ENCODE measurements at places on chromosomes 2 and 18.

DNA sequence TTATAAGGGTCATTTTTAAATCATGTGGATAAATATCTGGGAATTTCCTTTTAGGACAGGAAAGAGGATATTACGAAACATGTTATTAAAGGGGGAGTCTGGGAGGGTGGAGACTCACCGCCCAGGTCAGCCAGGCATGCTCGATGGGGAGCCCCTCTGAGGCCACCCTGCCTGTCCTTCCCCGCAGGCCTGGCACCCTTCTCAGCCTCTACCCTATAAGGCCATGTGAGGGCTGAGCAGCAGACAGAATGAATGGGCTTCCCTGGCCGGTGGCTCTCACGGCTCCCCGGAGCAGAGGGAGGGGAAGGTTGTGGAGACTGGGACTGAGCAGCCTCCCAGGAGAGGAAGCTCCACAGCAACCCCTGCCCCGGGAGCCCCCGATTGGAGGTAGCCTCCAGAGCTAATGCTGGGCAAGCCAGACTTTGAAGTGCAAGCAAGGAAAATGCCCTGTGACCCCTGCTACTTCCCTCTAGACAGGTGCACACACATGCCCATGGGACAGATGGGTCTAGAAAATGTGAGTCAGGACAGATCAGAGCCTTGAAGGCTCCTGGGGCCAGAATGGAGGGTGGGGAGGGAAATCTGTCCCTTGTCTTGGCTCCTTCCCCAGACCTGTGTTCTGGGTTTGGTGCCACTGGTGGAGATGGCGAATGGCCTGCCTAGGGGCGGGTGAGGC lies 13.2 kb upstream of the ARMC9 start:
- no peak for DNase-seq

DNA sequence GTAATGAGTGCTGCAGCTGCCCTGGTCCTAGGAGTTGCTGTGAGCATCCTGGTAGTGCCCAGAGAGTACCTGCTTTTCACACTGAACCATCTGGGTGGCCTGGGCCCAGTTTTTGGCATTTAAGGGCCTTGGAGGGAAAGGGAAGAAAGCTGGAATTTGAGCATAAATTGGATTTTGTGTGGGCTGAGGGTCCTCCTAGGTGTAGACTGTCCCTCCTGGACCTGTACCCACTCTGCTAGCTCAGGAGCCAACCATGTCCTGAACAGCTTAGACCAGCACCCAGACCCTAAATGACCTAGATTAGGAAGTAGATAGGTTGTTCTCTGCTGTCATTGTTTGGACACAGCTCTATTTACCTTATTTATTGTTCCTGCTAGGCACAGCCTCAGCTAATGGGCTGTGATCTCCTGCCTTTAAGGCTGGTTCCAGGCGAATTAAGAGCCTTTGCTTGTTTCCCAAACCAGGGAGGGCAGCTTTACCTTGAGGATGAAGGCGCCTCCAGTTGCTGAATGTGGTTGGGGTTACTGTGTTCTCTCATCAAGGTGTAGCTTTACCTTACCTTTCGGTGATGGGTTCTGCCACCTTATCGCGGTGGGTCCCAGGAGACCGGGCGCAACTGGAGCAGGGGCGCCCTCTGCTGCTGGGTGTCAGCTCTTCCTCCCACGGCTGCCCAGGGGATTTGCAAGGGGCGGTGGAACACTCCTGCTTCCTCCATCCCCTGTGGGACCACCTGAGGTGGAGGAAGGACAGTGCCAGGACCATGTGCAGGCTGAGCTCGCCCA lies 34.4 kb downstream of the ITGA6 start:
- no peak for DNase-seq

GRCh38 chr2:176468457-176469113 lies 199.3 kb downstream of the MTX2 start:
- DNase-seq = no peak

- no peak for DNase-seq
These were observed 13.0 kb downstream of the SDC1 start for GRCh38 chr2:20211860-20212458.

GRCh38 chr18:26057344-26057773 lies 33.1 kb downstream of the SS18 start:
- DNase-seq = no peak

- DNase-seq = no peak
These were observed 309.5 kb downstream of the ALK start for GRCh38 chr2:29611850-29612249.

DNA sequence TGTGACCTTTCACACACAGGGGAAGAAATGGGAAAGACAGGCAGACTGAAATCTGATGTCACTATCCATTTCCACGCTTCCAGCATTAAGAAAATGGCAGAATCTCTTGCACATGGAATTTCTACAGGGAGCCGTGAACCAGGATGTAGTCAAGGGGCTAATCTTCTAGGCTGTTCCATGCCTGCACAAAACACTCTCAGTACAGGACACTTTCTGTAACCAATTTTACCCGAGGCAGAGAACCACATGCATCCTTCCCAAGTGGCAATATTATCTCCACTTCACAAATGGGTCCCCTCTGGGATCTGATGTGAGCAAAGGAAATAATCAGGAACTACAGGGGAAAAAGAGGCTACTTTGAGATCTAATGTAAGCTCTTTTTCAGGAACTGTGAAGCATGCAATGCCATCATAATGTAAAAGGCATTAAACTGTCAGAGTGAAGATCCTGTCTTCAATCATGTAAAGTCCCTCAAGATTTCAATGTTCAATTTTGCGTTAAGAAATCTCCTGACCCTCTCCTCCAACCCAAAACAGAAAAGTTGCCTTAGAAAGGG lies 236.9 kb downstream of the RBM43 start:
- no peak for DNase-seq

DNA sequence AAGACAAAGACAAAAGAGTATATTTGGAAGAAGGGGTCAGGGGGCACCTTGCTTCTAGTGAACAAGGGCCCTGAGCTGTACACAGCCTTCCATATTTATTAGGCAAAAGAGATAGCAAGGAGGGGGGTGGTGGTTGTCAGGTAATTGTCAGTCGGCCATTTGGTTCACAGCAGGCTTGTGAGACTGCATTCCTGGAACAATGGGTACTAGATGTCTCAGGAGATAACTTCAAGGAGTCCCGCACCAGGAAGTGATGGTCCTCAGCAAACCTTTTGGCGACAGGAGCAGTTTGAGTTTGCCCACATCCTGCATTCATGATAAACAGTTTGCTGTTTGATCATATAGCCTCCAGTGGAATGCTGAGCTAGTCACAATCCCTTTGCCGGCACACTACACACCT lies 376.4 kb upstream of the RAB12 start:
- no peak for DNase-seq

GRCh38 chr2:107411267-107411666 lies 415.4 kb upstream of the RGPD4 start:
- no peak for DNase-seq

- DNase-seq = no peak
These were observed 481.7 kb downstream of the TGIF1 start for GRCh38 chr18:3931542-3932112.

DNA sequence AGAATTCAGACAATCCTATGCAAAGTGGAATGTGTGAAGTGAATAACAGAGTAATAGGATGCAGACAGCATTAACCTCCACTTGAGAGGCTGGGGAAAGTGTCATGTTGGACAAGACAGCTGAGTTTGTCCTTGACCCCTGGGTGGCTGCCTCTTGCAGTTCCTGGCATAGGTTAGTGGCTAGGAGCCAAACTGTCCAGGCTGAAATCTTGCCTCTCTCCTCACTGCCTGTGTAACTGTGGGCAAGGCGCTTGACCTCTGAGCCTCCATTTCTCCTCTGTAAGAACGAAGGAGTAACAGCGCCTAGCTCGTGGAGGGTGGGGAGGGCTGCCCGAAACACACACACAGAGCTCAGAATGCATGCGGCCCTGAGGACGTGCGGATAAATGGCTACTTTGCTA lies 34.8 kb upstream of the LDLRAD4 start:
- DNase-seq = no peak

DNA sequence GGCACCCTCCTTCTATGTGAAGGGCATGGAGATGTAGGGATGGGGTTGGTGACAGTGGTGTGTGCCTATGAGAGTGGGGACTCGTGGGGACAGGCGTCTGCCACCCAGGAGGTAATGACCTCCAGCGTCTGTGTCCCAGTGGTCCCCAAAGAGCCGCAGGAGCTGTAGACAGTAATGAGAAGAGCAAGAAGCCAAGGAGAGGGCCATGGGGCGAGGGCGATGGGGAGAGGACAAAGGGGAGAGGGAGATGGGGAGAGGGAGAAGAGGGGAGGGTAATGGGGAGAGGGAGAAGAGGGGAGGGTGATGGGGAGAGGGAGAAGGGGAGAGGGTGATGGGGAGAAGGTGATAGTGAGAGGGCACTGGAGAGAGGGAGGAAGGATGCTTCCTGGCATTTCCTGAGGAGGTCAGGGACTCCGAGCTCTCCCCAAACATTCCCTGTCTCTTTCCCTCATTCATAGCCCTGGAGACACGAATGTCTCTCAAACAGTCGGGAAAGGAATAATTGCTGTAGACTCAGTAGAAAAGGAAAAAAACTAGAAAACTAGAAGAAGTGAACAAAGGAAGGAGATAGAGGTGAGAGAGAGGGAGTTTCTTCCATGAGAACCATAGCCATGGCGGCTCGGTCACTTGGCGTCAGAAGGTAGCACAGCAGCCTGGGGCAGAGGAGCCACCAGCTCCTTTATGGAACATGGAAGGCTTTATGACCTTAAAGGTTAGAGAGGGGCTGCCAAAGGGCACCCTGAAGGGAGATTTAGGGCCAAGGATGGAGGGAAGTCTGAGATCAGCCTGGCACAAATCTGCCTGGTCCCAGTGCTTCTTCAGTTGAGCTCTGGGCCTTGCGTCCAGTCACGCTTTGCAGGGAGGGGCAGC lies 39.5 kb downstream of the PSD4 start:
- DNase-seq = no peak

- DNase-seq = no peak
These were observed 55.5 kb upstream of the RAB6D start for GRCh38 chr2:131419441-131419840.

- DNase-seq = no peak
These were observed 251.3 kb downstream of the RPIA start for GRCh38 chr2:88942798-88943197.

DNA sequence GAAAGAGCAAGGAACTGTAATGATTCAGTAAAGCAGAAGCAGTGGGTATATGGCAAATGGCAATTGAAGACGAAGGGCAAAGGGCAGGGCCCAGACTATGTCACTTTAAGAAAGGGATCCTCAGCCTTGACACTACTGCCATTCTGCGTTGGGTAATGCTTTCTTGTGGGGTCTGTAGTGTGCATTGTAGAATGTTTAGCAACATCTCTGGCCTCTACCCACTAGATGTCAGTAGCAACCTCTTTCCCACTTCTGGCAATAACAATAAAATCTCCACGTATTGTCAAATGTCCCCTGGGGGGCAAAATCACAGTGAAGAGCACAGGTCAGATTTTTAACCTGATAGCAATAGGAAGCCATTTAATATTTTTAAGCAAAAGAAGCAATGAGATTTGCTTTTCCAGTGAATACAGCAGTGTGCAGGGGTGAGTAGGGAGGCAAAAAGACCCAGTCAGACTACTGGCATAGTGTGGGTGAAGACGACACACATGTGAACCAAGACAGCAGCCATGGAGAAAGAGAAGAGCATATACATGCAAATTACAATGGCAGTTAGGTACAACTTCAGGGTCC lies 209.5 kb downstream of the DYM start:
- DNase-seq = no peak

DNA sequence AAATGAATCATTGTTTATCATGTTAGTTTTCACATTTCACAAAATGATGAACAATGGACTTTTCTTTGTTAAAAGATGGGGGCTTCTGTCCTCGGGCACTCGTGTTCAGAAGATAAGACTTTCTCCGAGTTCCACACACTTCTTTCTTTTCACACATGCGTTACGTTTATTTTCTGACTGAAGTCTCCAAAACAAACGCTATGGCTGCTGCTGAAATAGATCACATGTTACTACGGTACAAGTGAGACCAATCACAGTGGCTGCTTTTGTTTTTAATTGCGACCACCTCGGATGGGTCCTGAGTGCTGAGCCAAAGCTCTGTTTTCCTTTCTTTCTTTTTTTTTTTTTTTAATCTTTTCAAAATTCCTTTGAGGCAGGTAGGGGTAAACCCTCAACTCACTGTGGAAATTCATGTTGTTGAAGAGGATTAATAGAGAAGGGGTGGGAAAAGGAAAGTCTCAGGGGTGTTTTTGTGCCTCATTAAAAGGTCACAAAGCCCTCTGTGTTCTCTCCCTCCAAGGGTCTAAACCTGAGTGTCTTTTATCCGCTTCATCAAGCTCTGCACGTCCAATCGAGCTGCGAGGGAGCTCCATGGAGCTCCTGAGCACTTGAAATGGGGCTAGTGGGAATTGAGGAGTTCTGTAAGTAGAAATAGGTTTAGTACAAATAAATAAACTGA lies 48.2 kb downstream of the ARL4C start:
- DNase-seq = no peak

DNA sequence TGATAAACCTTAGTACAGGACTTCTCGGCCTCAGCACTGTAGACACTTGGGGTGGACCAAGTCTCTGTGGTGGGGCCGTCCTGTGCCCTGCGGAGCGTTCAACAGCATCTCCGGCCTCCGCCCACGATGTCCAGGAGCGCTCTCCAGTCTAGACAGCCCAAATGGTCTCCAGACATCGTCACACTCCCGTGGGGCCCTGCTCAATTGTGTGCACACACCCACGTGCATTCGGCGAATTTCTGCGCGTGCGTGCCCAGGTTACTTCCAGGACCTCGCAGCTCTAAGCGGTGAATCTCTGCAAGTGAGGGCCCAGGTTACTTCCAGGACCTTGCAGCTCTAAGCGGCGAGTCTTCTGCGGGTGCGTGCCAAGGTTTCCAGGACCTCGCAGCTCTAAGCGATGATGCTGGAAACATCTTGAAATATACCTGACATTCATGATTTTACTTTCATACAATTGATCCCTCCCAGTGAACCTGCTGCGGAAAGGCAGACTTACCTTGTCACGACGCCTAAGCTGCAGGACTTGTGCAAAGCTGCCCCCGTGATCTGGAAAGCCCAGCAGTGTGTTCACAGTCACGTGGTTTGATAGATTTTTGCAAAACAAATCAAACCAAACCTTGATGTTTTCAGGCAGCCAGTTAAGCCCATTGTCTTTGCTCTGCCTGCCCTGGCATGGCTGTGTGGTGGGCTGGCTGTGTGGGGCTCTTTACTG lies 16.1 kb upstream of the OTOS start:
- DNase-seq = no peak

DNA sequence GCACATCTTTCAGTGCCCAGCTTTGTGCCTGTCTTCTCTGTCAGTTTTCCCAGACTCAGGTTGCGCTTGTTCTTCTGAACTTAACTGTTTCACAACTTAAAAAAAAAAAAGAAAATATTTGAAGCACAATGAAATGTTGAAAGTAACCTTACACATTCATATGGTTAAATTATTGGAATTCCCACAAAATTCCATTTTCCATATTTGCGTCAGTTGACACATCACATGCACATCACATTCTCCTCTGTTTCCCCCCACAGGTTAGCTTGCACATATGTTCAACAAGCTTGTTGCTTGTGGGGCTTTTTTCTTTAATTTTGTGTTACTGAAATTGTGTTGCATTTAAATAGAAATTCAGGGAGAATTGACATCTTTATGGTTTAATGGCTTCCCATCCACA lies 8.3 kb downstream of the MYO1B start:
- DNase-seq = no peak

Data from HCT116 (cell line).